ENCODE measurements at places on chromosomes 7 and 10.

- DNase-seq: no peak
These were observed 199.0 kb downstream of the EMX2 start for GRCh38 chr10:117741524-117741923.

GRCh38 chr7:103598326-103598905 lies 152.4 kb upstream of the SLC26A5 start:
- DNase-seq: no peak

GRCh38 chr10:69655868-69656555 lies 26.0 kb downstream of the FAM241B start:
- no peak for DNase-seq

DNA sequence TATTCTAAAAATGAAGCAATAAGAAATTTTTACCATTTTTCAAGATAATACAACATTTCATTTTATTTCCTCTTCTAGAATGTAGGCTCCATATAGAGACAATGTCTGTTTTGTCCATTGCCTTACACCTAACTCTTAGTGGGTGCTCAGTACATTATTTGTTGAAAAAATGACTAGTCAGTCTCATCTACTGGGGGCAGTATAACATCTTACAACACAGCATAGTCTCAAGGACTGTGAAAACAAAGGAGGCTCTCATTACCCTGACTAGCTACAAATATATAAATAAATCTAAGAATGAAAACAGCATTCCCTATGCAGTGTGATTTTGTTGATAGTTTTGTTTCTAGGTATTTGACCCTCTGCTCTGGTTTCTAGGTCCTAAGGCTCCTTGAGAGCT lies 11.6 kb downstream of the CRPPA start:
- DNase-seq: no peak

DNA sequence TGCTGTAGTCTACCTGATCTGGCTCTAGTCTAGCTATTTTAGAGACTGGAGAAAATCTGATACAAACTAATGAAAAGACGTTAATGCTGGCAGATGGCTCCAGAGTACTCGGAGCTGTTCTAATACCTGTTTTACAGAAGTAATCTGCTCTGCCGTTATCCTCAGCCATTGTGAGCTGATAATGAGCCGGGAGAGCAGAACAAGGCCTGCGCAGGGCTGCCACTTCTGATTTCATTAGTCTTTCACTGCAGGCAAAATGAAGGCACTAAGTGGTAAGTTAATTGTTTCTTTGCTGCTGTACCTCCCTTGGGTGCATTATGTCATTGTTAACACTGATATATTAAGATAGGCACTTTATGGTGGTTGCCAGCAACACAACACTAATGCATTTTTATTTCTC lies 456.4 kb upstream of the PFKP start:
- no peak for DNase-seq

DNA sequence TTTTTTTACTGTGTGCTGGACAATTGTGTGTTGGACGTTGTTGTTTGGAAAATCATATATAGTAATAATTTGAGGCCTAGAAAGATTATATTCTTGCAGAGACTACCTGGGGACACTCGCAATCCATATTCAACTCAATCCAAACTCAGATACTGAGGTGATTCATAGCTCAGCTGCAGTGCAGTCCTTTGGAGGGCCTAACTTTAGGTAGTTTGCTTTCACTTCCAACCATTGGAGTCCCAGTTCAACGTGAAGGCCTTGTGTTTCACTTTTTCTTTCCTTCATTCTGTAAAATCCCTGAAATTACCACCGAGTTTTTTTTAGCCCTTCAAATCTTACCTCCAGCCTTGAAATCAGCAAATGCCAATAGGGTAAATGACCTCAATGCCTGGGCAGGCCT lies 32.3 kb downstream of the ATRNL1 start:
- no peak for DNase-seq

DNA sequence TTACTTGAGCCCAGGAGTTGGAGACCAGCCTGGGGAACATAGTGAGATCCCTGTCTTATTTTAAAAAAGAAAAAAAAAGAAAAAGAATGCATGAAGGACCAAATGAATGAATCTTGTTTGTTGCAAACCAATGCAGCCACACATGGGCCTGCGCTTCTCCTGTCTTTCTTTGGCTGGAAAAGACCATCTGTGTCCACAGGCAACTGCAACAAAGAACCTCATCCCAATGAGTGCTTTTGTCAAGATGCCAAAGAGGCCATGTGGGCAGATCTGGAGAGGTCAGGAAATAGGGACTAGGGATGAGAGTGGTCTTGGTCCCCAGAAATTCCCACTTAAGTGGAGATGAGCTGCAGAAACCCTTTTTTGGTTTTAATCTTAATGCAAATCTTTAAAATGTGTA lies 49.8 kb upstream of the DUSP5 start:
- no peak for DNase-seq

DNA sequence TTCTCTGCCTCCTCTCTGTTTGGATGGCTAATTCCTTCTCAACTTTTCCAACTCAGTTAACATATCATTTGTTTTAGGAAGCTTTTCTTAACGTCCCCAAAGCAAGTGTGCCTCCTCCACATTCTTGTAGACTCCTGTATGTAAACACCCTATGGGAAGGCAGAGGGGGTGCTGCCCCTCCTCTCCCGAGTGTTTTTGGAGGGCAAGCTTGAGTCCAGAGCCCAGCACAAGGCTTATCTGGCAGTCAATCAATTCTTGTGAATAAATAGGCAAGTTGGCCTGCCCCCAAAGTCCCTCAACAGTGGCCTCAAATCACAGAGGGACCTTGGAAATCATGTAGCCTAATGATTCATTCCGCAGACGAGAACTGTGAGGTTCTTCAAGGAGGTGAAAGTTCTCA lies 305.6 kb downstream of the RPS24 start:
- DNase-seq: no peak

DNA sequence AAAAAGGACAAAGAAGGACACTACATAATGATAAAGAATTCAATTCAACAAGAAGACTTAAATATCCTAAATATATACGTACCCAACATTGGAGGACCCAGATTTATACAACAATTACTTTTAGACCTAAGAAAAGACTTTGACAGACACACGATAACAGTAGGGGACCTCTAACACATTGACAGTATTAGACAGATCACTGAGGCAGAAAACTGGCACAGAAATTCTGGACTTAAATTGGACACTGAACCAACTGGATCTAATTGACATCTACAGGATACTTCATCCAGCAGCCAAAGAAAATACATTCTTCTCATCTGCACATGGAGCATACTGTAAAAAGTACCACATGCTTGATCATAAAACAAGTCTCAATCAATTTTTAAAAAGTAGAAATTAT lies 103.8 kb downstream of the DGKI start:
- DNase-seq: no peak

- no peak for DNase-seq
These were observed 64.7 kb downstream of the CDK14 start for GRCh38 chr7:90660819-90661218.

DNA sequence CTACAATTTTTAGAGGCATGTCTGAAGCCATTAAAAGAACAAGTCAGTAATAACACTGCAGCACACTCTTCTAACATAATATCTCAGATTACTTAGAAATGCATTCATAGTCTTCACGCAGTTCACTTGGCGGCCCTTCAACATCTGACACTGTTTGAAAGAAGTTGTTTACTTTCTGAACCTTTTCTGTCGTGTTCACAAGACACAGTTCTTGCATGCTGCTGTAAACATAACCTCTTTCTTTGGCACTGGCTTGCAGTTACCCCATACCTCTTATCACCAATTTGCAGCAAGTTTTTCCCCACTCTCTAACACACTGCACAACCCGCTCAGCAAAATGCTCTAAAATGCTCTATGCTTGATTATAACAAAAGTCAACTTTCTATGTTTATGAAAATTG lies 12.0 kb downstream of the PIP4K2A start:
- no peak for DNase-seq

DNA sequence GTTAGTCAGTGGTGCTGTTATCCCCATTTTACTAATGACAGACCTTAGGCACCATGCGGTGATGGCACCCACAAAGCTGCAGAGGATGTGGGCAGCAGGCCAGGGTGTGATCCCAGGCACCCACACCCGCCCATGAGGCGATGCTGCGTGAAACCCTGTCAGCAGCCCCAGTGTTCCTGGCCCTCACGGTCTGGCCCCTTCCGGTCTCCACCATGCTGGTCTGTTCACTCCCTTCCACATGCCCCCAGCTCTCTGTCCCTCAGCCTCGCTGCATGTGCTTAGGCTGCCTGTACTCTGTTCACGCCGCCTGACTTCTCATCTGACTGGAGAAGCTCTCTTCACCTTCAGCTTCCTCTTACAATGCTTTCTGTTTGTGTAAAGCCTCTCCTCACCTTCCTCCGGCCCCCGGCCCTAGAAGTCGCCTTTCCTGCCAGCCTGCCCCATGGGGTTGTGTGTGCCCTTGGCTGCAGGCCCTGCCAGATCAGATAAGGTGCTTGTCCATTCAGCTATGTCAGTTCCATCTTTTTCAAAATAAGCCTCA lies 17.6 kb upstream of the ORAI2 start:
- peak; percentile 26 for DNase-seq

GRCh38 chr7:132368246-132368900 lies 207.9 kb downstream of the PLXNA4 start:
- DNase-seq: no peak

DNA sequence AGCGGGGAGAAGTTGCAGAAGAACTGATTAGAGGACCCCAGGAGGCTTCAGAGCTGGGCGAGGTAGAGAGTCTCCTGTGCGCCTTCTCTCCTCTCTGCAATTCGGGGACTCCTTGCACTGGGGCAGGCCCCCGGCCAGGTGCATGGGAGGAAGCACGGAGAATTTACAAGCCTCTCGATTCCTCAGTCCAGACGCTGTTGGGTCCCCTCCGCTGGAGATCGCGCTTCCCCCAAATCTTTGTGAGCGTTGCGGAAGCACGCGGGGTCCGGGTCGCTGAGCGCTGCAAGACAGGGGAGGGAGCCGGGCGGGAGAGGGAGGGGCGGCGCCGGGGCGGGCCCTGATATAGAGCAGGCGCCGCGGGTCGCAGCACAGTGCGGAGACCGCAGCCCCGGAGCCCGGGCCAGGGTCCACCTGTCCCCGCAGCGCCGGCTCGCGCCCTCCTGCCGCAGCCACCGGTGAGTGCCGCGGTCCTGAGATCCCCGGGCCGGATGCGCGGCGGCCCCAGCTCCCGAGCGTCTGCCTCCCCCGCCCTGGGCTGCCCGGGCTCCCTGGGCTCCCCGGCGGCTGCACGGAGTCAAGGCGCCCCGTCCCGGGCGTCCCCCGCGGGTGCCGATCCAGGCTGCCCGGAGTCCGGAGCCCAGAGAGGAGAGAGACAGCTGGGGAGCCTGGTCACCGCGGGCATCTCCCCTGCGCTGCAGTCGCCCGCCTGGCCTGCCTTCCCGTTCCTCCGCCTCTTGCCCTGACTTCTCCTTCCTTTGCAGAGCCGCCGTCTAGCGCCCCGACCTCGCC lies at the start of gene PLAU:
PLAU (plus strand) TSS at position 369 of the 789 bp plus-strand sequence. CDS start 424 bp downstream, outside the sequence.
- no peak for DNase-seq

DNA sequence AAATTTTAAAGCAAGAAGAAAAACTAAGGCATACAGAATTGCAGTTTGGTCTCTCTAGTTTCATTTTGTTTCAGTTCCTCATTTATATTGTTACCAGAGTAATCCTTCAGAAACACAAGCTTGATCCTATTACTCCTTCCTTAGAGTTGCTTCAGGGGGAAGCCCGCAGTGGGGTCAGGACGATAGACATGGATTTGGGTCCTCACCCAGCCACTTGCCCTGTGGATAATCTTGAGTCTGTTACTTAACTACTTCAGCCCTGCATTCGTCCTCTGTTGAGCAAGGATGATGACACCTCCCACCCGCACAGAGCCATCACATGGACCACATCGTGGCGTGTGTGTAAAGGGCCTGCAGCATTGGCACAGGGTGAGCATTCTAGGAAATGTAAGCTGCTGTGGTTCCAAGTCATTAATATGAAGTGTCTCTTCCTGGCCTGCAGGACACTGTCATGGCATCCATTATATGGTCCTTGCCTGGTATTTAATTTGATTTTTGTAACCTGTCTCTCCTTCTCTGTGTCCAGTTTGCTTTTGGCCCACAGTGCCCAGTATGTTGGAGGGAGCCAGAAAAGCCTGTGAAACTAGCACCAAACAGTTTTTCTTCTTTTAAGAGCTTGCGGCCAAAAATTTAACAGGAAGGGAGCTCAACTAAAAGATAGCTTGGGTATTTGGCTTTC lies 111.2 kb downstream of the EEPD1 start:
- no peak for DNase-seq

DNA sequence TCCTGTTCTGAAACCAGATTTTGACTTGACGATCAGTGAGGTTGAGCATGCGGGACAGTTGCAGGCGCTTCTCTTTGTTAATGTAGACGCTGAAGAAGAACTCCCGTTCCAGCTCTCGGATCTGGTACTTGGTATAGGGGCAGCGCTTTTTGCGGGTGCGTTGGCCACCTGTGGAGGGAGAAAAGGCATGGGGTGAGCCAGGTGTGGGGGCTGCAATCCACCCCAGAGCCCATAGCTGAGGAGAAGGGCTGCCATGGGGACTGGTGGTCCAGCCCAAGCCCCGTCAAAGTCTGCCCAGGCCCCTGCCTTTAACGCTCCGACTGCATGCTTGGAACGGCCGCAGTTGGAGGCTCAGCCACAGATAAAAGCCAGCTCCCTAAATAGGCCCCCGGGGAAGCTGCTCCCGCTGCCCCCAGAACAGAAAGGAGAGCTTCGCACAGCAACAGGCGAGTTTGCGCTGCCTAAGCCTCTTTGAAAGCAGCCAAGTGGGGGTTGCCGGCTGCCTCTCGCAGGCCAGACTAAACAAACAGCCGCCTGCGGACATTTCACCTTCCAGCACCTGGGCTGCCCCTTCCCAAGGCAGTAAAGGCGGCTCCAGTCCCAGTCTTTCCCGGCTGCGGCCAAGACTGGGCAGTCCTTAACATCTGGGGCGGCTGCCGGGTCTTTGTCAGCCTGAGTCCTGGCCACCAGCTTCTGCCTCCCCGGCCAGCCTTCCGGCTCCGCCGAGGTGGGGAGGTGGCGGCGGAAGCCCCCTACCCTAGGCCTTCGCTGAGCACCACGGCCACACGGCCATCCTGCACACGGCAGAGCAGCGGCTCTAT lies 2.0 kb downstream of the HOXA11 start:
- no peak for DNase-seq

- no peak for DNase-seq
These were observed 354.7 kb downstream of the HPSE2 start for GRCh38 chr10:98880971-98881370.

DNA sequence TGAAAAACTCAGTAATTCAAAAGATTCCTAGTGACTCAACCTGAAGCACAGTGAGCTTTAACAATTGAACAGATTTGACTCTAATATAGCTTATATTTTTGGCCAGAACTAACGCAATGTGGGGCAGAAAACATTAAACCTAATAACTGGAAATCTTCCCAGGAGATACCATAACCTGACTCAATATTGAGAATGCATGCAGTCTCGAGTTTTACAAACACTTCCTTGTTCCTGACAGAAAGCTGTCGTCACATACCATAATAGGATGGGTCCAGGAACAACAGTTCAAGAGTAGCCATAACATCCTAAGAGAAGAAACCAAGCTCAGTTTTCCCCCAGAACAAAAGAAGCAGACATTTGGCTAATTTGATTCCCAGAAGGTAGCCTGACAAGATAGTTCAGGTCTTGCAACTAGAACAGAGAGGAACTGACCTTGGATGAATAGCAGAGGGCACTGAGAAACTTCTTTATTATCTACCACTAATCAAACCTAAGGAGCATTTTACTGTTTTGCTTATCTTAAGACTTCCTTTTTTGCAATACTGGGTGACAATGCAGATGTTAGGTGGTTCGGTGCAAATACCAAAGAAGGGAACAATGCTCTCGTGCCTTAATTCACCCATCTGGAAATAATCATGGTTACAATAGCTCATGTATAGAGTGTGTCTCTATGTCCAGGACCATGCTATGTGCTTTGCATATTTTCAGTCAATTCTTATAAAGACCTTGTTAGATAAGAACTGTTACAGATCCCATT lies 38.6 kb upstream of the ACSL5 start:
- DNase-seq: no peak

GRCh38 chr7:16891338-16891737 lies 9.6 kb upstream of the AGR3 start:
- no peak for DNase-seq
